ENCODE measurements at places on chromosomes 5 and 9.
A peak's percentile ranks its signal among the peaks of the same experiment; 100 is the strongest.

GRCh38 chr5:35671541-35672295 lies 54.1 kb downstream of the SPEF2 start:
- no peak for DNase-seq

GRCh38 chr9:86747711-86748110 lies 199.6 kb downstream of the GAS1 start:
- no peak for DNase-seq

DNA sequence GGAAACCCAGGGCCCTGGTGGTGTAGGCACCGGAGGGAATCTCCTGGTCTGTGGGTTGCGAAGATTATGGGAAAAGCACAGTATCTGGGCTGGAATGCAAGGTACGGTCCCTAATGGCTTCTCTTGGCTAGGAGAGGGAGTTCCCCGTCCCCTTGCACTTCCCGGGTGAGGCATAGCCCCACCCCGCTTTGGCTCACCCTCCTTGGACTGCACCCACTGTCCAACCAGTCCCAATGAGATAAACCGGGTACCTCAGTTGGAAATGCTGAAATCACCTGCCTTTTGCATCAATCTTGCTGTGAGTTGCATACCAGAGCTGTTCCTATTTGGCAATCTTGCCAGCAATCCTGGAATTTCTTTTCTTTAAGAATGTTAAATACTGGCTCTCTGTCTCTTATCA lies 1429.1 kb downstream of the MAT2B start:
- DNase-seq: no peak

- DNase-seq: peak; percentile 30
Measured at GRCh38 chr5:65969539-65970393, 43.4 kb downstream of the ERBIN start.

GRCh38 chr9:134501761-134502265 lies 139.8 kb upstream of the COL5A1 start:
- DNase-seq: no peak

DNA sequence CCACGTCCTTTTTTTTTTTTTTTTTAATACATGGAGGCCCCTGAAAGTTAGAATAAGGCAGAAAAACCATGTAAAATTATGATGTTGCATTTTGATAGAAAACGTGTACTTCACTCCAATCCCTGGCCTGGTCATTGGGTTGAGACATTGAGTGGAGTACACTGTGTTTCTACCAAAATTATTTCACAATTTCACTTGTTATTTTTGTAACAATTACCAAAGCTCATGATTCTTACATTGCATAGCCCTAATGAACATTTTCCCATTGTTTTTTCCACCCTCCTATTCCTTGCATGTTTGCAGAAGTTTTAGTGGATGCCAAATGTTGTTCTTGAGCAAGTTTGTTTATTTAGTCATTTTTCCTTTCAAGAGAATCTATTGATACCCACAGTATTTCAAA lies 21.9 kb downstream of the MAMDC2 start:
- DNase-seq: no peak

DNA sequence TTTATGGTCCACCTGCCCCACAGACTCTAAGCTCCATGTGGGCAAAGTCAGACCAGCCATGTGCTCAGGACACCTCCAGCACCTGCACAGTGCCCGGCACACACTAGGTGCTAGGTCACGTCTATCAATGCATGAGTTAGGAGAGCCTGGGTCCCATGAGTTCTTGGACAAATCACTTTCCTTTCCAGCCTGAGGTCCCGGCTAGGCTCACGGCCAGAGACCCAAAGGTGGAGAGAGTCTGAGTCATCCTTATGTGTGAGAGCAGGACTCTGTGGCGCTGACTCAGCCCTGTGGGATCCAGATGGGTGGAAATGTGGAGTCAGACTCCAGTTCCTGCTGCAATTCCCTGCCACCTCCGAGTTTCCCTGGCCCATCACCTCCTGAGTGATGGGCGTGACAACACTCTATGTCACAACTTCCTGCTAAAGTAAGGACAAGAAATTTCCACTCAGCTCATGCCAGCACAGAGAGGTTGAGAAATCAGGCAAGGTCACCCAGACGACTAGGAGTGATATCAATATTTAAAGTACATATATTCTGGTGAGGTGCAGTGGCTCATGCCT lies 2.5 kb upstream of the ST6GALNAC4 start:
- no peak for DNase-seq

DNA sequence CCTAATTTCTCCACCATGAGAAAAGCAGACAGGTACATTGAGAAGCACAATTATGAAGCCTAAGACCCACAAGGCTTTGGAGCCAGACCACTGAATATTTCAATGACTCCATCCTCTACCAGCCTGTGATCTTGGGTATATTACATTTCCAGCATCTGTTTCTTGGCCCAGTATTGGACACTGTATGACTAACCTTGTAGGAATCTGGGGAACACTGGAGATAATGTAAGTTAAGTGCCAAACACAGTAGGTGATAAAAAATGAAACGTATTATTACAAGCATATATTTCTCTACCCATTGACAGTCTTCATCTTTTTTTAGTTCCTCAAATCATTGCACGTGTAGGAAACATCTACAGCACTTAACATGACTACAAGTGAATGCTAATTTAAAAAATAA lies 28.6 kb upstream of the FEM1C start:
- no peak for DNase-seq

DNA sequence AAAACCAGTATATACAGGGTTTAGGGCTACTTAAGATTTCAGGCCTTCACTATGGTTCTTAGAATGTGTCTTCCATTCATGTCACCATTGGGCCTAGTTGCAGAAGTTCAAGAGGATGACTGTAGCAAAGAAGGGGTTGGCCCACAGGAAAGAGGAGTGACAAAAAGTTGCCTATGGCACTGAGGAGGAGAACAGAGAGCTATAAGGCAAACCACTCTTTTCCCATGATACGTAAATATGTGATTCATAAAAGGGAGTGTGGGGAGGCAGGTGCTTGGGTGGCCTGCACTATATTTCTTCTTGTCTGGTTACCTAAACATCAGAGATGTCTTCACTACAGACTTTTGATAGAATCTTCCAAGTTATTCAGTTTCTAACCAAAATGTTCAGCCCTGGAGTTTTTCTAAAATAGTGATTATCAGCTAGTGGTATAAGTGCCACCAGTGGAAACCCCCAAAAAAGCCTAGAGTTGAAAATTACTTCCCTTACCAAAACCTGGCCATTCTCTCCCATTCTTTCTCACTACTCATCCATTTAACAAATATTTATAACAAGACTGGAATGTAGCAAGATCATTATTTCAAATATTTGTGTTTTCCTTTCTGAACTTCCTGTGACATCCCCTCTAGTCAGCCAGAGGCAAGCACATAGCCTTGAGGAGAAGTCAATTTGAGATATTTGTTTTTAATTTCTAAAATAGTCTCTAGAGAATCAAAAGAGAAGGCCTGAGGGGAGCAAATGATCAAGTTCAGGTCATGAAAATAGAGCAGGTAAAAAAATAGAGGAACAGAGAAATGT lies 367.4 kb downstream of the EFNA5 start:
- DNase-seq: no peak

GRCh38 chr5:170582644-170583330 lies 79.0 kb downstream of the KCNIP1 start:
- no peak for DNase-seq

DNA sequence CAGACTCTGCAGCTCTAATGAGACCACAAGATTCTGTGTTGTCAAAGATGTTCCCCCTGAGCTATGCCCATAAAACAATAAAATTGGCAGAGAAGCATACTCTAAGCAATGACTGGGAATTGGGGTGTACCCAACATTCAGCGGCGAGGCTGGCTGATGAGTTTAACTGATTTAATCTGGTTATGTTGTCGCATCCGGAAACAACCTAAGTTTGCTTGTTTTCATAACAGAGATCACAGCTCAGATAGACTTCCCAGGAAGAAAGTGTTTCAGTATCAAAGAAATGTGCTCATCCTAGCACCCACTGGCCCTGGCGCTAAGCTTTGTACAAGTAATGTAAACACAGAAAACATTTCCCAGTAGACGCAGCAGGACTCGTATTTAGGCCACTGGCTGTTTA lies 7.4 kb downstream of the SEMA5A start:
- no peak for DNase-seq

GRCh38 chr5:4083591-4084337 lies 488.1 kb downstream of the IRX1 start:
- DNase-seq: no peak

DNA sequence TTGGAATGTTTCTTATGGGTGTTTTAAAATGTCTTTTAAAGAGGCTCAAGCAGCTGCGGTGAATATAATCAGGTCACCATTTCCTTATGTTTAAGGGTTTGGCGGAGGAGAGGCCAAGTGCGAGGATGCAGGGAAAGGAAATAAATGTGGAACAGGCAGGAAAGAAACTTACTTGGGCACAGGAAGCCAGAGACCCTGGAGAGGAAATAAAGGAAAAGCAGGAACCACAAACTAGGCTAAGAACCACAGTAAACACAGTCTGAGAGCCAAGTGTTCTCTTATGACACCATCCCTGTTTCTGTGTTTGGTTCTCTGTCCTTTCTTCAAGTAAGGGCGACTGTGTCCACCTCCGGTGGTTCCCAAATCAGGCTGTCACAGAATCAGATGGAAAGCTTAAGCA lies 166.5 kb downstream of the C9orf152 start:
- DNase-seq: no peak

GRCh38 chr5:96726802-96727201 lies 64.6 kb downstream of the CAST start:
- DNase-seq: no peak

GRCh38 chr5:54772684-54773083 lies 212.7 kb downstream of the ESM1 start:
- no peak for DNase-seq

DNA sequence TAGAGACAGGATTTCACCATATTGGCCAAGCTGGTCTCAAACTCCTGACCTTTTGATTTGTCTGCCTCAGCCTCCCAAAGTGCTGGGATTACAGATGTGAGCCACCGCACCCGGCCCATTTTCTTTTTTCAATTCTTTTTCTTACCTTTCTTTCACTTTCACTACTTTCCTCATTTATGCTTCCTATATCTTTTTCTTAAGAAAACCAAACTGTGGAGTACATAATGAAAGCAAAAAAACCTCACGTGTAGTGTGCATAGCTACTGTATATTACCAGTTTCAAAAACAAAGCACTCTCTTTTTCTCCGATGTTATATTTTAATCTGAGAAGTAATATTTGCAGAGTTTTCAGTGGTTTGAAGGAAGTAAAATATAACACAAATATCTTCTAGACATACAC lies 8.0 kb upstream of the CAST start:
- DNase-seq: peak; percentile 68

DNA sequence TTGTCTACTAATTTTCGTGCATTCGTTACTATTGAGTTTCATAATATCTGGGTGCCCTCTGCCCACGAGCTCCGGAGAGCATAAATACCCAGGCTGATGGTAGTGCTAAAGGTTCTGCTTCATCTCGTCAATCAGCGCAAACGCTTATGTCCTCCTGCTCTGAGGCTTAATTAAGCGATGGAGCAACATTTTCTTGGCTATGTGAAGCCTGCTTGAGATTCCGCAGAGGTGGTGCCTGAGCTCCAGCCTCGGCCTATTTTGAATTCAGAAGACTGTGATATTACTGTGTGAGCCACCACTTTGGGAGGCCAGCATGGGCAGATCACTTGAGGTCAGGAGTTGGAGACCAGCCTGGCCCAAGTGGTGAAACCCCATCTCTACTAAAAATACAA lies 44.8 kb downstream of the ANXA2R start:
- no peak for DNase-seq

GRCh38 chr9:10026443-10026984 lies 586.3 kb downstream of the PTPRD start:
- no peak for DNase-seq

- DNase-seq: no peak
Measured at GRCh38 chr5:148791334-148791667, 35.1 kb upstream of the ADRB2 start.

GRCh38 chr9:72459308-72459707 lies 62.1 kb upstream of the TMC1 start:
- no peak for DNase-seq

GRCh38 chr5:55205001-55205400 lies 22.1 kb downstream of the MCIDAS start:
- no peak for DNase-seq

GRCh38 chr5:180381428-180381827 lies 28.3 kb upstream of the GFPT2 start:
- no peak for DNase-seq

GRCh38 chr5:68730220-68730978 lies 363.4 kb upstream of the SLC30A5 start:
- no peak for DNase-seq

GRCh38 chr9:115079156-115079555 lies 38.8 kb downstream of the TNC start:
- no peak for DNase-seq

DNA sequence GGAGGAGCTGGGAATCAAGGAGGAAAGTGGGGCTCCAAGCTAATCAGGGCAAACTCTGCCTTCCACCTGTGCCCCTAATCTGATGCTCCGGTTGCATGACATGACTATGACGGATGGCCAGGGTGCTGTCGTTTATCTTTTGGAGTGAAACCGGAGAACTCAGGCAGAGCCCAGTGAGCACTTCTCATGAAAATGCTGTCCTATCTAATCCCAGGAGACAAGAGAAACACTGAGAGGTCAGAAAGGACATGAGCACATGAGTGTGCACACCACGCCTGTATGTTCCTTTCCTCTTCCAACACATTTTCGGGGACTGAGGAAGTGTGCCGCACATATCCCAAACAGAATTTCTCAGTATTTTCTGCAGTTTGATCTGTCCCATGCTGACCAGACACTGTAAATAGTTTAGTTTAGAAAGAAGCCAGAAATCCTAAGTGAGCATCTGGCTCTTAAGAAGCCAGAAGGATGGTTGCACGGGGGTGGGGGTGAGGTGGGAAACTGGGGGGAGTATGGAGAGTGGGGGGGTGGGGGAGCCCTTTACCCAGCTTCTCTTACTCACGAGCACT lies 217.1 kb downstream of the TSSK1B start:
- no peak for DNase-seq

GRCh38 chr9:134875371-134875770 lies 5.2 kb upstream of the FCN2 start:
- DNase-seq: no peak

GRCh38 chr5:141603923-141604717 lies 14.7 kb downstream of the DIAPH1 start:
- DNase-seq: peak; percentile 22

DNA sequence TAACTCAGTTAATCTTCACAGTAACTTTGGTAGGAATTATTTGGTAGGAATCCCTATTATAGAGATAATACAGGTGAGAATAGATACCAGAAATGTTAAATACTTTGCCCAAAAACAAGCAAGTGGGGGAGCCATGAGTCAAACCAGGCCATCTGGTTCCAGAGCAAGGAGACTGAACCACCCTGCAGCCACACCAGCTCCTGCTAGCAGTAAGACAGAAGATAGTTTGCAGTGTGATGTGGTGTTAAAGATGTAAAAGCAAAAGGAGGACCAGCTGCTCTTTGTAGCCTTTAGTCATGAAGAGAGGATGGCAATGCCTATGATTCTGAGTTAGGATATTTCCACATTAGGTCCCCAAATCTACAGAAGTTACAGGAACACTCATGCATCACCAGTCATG lies 101.4 kb downstream of the PRKACG start:
- no peak for DNase-seq
